T-helper 1 cell (primary cell): ENCODE measurements at places on chromosomes 5 and 9.
A peak's percentile ranks its signal among the peaks of the same experiment; 100 is the strongest.

GRCh38 chr5:142941245-142941644 is 171.1 kb downstream of the ARHGAP26 start:
- no peak for DNase-seq

GRCh38 chr5:98770209-98770910 is 3.1 kb upstream of the RGMB start:
- no peak for DNase-seq

DNA sequence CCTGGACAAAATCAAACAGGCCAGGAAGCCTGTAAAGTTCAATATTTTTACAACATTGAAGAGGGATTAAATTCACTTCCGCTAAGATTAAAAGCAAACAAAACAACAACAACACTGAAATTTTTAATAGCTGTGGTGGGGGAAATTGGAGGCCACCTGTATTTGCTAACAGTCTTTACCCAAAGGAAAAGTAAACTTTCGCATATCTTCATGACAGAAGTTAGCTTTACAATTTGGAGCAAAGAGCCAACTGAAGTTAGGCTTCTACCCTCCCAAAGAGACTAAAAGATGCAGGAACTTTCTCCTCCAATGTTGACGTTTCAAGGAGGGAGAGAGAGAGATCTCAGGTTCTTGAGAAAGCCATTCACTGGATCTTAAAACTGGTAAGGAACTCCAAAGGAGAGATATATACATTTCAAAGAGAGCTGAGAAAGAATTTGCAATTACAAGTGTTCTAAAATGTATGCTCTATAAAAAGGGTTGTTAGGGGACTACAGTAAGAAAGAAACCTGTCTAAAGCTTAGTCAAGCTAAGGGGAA is 349.2 kb upstream of the CDH9 start:
- no peak for DNase-seq

GRCh38 chr9:34512131-34513078 is 10.4 kb downstream of the ENHO start:
- no peak for DNase-seq

DNA sequence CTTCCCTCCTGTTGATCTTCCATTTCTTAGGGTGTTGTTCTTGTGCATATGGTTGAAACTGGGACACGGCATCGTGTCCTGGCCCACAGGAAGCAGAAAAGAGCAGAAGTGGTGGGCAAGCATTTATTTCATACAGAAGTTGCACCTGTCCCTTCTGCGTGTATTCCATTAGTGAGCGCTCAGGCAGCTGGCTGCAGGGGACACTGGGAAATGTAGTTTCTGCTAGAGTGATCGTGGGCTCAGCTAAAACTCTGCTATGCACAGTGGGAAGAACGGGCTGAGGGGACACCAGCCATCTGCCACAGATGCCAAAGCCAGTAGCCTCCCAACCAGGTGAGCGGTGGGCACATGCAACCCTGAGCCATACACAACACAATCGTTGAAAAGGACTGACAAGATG is 57.4 kb upstream of the ASS1 start:
- DNase-seq: no peak

DNA sequence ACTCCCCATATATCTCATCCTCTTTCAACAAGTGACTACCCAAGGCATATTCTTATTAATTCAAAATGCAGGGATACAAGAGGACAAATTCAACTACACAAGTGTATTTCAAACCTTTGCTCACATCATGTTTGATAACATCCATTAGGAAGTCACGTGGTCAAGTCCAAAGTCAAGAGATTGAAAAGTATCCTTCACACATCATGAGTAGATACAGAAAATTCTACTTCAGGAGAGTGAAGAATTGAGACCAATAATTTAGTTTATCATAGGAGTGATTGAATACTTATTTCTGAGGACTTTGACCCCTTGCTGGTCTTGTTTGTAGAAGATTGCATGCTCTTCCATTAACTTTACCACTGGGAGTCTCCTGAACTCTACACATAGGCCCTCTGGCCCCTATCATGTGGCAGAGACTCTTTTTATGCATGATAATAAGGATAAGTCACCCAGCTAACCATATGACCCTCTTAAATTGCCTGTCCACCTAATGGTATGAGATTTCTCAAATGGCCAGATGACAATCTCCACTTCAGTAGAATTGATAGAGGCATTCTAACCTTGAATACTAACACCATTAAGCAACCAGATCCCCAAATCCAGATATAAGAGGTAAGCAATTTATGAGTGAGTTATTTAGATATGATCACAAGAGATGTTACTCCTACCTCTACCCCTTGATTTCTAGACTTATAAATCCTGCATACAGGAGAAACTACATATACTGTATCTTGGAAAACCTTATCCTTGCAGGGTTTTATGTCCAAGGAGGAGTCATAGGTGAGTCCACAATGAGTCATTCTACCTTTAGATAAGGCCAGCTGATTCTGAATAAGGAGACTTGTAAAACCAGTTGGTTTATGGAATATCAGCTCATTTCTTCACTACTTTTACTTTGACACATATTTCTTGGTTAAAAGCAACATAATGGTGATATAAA is 26.6 kb upstream of the SLC46A2 start:
- no peak for DNase-seq

GRCh38 chr9:93531374-93531773 is 45.0 kb upstream of the PHF2 start:
- peak; percentile 11 for DNase-seq

DNA sequence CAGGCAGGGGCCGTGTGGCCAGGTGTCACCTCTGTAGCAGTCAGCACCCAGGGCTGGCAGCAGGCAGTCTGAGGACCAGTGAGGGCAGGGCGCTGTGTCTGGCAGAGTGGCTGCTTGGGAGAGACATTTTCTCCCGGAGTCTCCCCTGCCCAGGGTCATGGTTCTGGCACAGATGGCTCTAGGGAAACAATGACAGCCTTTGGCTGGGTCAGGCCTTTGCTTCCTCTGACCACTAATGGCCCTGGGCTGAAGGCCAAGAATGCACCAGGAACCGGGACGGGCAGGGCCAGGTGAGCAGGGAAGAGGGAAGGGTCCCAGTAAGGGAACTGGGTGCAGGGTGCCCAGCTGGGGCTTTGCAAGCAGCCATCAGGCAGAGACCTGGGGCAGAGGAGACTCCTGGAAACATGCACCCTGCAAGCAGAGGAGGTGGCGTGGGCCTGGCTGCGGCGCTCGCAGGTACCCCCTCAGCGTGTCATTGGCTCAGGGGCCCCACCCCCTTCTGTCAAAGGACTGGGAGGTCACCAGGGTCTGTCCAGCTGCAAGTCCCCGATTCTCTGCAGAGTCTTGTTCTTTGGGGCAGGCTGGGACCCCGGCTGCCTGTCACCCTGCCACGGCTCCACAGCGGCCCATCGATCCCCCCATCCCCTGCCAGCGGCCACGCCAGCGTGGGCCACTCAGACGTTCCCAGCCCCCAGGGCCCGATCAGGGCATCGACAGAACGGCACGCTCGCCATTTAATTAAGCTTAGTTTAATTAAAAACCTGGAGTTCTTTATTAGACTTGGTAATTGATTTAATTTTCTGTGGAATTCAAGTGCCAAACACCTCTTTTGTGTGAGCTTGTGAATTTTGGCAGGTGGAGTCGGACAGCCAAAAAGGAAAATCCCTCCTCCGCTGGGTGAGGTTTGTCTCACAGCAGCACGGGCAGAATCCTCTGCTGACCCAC is 18.9 kb upstream of the TMEM250 start:
- no peak for DNase-seq

DNA sequence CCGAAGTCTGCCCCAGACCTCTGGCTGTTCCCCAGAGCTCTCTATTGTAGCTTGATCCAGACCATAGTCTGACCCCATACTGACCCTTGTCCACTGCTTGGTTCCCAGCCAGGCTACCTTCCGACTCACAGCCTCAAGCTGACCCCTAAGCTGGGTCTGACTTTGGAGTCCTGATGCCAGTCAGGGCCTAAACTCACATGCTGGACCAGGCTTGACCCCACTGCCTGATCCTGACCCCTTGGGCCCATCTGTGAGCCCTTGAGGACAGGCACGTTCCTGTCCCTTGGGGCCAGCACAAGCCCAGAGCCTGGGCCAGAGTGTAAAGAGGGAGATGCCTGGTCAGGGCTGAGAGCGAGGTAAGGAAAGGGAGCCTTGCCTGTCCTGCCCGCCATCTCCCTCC is 32.7 kb upstream of the ENHO start:
- no peak for DNase-seq

- DNase-seq: no peak
Measured at GRCh38 chr5:111511174-111511830, 1.0 kb downstream of the STARD4 start.

GRCh38 chr9:113322671-113323070 is 17.4 kb downstream of the WDR31 start:
- DNase-seq: no peak

DNA sequence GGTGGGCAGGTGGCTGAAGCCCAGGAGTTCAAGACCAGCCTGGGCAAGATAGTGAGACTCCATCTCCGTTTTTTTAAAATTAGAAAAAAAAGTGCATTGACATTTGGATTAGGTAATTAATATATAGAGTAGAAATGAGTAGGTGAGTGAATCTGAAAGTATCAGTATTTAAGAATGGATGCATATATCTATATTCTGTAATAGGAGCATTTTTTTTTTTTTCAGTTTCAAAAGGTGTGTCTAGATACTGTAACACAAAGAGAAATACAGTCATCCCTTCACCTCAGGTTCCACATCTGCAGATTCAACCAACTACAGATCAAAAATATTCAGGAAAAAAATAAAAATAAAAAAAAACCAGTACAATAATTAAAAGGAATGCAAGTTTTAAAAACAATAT is 50.8 kb downstream of the RBM27 start:
- DNase-seq: no peak

- no peak for DNase-seq
Measured at GRCh38 chr5:73464016-73464745, 15.6 kb upstream of the FOXD1 start.

- DNase-seq: no peak
Measured at GRCh38 chr9:27394154-27394825, 97.3 kb upstream of the EQTN start.

- DNase-seq: no peak
Measured at GRCh38 chr5:135335031-135335828, 63.8 kb downstream of the MACROH2A1 start.

DNA sequence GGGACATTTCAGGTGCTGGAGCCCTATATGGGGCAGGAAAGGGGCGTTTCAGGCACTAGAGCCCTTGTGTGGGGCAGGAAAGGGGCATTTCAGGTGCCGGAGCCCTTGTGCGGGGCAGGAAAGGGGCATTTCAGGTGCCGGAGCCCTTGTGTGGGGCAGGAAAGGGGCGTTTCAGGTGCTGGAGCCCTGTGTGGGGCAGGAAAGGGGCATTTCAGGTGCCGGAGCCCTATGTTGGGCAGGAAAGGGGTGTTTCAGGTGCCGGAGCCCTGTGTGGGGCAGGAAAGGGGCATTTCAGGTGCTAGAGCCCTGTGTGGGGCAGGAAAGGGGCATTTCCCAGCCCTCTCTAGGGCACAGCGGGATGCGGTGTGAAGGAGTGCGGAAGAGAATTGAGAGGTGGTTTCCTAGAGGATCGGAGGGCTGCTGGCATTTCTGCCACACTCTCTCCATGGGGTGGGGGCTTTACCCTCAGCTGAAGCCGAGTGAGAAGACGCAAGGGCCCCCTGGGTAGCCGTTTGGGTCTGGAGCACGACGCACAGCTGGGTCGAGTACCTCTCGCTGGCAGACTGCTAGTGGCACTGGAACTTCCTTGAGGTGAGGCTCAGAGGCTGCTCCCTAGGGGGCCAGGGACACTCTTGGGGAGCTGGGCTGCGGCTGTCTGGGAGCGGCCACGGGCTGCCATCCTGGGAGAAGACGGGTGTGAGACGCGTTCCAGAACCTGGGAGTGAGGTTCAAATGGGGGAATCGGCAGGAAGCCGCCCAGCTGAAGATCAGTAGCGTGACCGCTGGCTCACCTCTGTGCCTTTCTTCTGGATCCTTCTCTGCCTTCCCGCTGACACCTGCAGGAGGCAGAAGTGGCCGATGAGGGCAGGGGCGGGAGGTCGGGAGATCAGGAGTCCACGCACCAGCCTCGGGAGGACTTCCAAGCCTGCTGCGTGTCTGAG is 122.6 kb upstream of the IRX4 start:
- no peak for DNase-seq

GRCh38 chr9:127854184-127854806 is at the start of gene ENG:
Gene ENG (minus strand): TSS chr9:127854658. CDS start chr9:127854355, 303 bp downstream.
- no peak for DNase-seq

DNA sequence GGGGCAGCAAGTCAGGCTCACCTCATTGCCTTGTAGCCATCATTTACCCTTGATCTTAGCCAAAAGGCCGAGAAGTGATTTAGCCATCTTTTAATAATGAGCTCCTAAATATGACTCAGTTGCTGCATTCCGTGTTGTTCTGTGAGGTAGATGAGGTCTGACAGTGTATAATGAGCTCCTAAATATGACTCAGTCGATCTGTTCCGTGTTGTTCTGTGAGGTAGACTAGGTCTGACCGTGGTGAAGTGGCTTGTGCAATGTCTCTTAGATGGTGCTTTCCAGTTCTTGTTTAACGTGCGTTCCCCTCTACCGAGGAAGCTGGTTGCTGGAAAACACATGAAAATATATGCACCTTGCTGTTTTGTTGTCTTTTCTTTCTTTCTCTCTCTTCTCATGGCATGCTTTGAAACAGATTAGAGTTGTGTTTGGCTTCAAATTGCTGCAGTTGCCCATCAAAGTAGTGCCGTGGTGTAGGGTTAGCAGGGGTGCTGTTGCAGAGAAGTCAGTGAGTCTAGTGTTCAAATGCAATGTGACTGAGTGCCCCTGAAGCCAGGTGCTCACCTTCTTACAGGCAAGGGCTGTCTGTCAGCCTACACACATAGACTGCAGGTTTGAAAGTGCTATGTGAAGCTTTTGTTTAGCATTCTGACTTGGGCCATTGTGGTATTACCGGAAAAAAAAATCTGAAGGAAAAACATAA is 118.6 kb downstream of the KDM4C start:
- no peak for DNase-seq

DNA sequence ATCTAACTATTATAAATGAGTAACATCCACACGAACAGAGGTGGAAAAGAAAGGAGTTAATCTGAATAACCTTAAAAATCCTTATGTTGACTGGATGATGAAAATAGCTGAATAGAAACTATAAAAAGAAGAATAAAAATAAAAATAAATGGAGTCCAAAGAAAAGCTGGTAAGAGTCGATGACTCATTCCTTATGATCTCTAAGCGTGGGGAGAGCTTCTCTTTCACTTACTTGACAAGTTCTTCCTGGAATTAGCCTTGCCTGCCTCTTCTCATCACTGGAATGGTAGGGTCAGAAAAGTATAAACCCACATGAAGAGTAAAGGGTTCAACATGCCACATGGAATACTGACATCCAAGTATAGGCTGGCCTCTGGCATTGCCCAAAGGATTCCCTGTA is 477.0 kb upstream of the RGMB start:
- DNase-seq: no peak

GRCh38 chr9:125746774-125747052 is 460 bp upstream of the PBX3 start:
- DNase-seq: no peak

DNA sequence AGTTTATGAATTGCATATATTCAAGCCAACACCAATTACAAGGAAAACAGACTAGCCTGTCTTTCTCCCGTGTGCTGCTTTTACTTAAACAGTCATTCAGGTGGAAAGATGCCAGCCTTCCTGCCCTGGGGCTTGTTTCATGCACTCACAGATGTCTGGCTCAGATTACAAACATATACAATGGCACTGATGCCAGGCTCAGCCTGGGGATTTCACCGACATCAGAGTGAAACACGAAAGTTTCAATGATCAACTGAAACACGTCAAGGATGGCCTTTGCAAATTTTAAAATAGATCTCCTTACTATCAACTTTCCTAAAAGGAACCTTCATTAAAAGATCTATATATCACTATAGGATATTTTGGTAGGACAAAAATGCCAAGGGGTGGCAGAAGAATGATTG is 1576.5 kb downstream of the EFNA5 start:
- DNase-seq: no peak

GRCh38 chr5:154756009-154756867 is 1.1 kb downstream of the LARP1 start:
- peak; percentile 28 for DNase-seq
